ENCODE measurements at places on chromosomes 2 and 18.

DNA sequence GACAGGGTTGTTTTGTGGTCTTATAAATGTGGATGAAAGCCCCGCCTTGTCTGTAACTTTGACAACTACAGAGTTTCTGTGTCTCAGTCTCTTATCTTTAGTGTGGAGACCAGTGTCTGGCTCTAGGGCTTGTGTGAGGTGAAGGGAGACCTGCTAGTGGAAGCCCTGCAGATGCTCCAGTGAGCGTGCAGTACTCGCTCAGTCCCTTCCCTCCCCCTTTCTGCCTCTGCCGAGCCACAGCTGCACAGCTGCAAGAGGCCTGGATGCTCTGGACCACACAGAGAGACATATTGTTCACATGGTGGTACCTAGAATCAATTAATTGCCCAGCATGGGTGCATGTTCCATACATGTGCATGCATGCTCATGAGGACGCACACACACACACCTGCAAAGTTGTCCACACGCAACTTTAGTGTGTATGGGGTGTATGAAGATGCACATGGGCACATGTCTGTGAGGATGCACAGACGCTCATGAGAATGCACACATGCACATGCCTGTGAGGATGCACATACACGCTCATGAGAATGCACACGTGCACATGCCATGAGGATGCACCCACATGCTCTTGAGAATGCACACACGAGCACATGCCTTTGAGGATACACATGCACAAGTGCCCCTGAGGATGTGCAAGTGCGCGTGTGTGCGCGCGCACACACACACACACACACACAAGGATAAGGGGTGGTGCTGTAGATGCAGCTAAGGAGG is 282.1 kb upstream of the HS6ST1 start:
- DNase-seq, result no peak

GRCh38 chr18:24400587-24400986 is 3.0 kb upstream of the OSBPL1A start:
- no peak for DNase-seq

GRCh38 chr2:172510548-172510947 is 45.3 kb upstream of the PDK1 start:
- no peak for DNase-seq

DNA sequence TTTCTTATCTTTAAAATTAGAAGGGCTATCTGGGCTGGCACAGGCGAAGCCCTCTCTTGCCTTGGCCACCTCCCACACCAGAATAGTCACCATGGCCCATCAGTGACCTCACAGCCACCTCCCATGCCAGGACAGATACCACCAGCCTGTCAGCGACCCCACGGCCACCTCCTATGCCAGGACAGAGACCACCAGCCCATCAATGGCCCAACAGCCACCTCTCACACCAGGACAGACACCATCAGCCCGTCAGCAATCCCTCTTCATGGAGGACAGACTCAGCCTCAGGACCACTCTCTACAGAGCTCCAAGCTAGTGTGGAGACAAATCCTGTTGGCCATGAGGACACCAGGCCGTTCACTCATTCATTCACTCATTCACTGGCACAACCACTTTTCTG is 74.6 kb downstream of the ASB1 start:
- DNase-seq, result no peak

- DNase-seq, result peak; percentile 53
These were observed 26.5 kb downstream of the PPP4R3B start for GRCh38 chr2:55590810-55591440.

DNA sequence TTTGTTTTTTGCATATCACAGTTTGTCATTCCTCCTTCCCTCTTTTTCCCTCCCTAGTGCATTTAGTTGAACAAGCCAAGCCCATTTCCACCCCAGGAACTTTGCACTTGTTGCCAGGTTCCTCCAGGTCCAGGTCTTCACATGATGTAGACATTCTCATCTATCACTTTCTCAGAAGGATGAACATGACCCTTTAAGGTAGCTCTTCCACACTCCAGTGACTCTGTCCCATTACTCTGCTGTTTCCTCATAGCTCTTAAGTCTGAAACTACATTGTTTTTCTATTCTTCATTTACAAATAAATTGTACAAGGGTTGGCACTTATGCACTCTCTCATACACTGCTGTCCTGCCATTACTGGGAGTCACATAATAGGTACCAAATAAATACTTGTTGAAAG is 6.1 kb downstream of the KYNU start:
- DNase-seq, result no peak

DNA sequence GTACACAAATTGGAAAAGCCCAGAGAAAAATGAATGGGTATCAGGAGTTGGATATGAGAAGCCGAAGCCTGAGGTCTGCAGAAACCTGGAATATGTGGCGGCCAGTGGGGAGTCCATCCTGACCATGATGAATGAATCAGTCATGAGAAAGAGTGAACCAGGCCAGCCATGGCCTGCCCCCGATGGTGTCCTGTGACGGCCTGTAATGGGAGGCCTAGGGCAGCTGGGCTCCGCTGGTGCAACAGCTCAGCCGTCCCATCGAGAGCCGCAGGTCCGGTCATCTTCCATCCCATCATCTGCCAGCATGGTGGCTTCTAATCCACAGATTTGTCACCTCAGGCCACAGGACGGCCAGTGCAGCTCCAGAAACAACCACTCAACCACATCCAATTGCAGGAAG is 116.4 kb downstream of the PDCL3 start:
- DNase-seq, result no peak

GRCh38 chr2:88265352-88266303 is 95.5 kb downstream of the THNSL2 start:
- no peak for DNase-seq

DNA sequence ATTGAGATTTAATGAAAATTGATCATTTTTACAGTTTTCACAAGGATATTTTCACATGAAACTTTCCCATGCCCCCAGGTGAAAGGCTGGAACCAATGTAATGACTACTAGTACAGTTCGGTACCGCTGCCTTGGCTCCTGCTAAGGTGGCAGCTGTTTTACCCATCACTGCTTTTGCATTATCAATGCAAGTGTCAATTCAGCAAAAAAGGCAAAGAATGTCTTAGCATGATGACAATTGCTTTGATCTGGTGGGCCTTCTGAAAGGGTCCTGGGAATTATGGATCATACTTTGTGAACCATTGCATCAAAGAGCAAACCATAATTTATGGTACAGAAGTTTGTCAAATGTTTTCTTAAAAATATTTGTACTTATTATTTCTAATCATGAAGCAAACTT is 107.2 kb downstream of the KYNU start:
- no peak for DNase-seq

DNA sequence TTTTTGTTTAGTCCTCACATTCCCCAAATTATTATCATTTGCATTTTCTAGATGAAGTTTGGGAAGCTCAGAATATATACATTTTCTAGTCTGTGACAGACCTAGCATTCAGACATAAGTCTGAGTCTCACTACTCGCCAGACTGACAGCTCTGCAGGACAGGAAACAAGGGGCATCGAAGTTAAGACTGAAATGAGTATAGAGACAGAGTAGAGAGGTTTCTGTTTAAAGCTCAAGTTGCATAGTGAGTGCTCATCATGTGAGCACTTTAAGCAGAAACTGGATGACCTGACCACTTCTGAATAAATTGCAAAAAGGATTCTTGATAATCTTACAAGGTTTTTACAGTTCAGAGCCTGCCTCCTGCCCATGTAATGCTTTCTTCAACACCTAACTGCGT is 1.1 kb downstream of the HADHB start:
- no peak for DNase-seq

DNA sequence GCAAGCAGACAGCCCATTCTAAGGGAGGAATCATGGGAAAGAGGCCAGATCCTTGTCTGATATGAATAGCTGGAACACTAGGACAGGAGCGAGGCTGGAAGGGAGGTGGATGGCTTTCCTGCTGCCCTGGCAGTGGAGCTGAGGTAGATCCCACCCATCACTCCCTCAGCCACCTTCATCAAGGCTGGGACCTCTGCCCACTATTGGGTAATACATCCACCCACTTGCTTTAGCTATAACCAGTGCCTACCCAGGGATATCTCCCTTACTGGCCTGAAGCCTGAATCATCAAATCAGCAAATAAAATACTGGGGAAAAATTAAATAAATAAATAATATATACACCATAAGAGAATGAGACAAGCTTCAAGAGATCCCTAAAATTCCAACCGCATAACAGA is 183.2 kb upstream of the KYNU start:
- DNase-seq, result no peak

DNA sequence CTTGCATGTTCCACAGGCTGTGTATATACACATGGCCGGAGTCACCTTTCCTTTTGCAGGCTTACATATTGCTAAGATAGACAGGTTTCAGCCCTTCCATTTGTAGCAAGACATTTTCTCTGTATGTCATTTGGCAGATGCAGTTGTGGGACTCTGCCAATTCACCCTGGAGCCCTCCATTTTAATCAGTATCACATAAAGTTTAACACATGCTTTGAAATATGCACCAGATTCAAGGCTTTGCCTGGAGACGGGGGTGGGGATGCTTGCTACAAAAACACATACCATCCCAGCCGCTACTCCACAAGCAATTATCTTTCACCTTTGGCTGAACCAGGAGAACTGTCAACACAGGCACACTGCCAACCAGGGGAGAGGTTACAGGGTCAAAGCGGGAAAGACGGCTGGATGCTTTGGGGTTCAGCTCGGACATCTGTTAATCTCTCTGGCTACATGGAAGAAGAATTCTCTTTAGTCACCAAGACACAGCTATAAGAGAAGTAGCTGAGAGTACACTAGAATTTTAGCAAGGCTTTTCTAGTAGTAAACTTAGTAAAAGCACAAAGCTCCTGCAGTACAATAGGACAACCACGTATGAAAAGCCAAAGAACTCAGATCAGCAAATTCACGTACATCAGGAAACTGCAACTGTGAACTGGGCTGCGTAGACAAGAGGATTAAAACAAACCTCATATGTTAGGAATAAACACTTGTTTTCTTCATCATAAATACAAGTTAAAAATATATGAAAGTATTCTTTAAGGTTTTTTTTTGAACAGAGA is 130.9 kb downstream of the EXOC6B start:
- peak; percentile 42 for DNase-seq

GRCh38 chr18:8163286-8163959 is 445.8 kb upstream of the RAB12 start:
- DNase-seq, result no peak

DNA sequence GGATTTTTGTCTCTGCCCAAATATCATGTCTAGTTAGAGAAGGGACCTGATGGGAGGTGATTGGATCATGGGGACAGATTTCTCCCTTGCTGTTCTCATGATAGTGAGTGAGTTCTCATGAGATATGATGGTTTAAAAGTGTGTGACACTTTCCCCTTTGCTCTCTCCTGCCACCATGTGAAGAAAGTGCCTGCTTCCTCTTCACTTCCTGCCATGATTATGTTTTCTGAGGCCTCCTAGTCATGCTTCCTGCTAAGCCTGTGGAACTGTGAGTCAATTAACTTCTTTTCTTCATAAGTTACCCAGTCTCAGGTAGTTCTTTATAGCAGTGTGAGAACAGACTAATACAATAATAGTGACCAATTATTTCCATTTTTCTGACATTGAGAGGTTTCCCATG is 167.3 kb upstream of the CYRIA start:
- DNase-seq, result no peak

- no peak for DNase-seq
These were observed 6.5 kb downstream of the MOGAT1 start for GRCh38 chr2:222677981-222678380.

DNA sequence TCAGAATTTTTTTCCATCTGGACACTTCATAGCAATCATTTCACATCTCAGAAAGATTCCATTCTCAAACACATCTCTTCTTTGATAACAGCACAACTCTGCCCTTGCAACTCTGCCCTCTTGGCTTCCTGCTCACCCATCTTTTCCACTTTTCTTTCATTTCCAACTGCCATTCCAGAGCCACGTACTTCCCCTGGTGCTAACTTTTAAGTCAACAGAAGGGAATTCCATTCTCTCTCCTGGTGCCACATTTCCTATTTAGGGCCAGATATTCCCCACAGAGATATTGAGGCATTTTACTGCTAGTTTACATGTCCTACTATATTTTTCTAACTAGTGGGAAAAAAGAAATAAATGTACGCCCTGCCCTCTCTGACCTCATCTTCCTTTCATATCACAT is 590.2 kb downstream of the ARHGAP15 start:
- DNase-seq, result no peak

GRCh38 chr2:1751767-1752725 is 7.7 kb upstream of the PXDN start:
- DNase-seq, result no peak

- DNase-seq, result no peak
These were observed 9.6 kb downstream of the STPG4 start for GRCh38 chr2:47145466-47145865.

DNA sequence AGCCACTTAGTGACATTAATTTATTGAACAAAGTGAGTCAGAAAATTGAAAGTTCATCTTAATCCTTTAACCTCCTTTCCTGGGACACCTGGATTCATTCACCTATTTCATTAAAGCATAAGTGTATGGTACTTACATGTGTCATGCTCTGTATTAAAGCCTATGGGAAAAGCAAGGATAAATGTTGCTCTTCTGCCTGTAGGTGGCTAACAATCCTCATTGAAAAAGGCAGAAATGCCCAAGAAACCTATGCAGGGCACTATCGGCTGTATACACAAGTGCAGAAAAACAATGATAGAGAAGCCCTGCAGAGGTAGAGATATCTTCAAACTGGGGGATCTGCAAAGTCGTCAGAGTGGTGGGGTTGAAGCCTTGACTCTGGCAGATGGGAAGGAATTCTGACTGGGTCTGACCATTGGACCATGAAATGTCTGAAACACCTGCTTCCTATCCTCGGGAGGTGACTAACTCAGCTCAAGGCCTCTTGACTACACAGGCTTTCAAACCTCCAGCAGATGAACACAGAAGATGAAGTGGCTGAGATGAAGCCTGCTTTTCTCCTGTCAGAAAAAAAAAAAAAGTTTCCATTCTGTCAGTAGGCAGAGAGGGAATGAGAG is 83.1 kb downstream of the DCC start:
- no peak for DNase-seq

GRCh38 chr2:152019732-152020131 is 79.1 kb downstream of the CACNB4 start:
- no peak for DNase-seq

DNA sequence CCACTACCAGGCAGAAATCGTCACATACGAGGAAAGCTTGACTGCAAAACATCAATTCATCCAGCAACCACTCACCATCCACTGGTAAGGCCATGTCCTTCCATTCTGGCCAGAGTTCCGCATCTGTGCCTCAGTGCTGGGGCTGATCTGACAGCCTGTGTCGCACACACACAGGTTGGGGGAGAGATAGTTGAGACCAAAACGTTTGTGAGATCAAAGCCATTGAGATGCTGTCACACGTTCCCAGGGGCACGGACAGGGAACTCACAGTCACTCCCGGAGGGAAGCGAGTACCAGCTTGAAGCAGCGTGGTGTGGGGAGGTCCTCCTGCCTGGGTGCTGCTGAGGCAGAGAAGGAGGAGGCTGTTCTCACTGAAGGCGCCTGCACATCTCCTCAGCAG is 458.5 kb upstream of the SALL3 start:
- DNase-seq, result no peak
